ENCODE measurements at places on chromosomes 16 and 17.
A peak's percentile ranks its signal among the peaks of the same experiment; 100 is the strongest.

- DNase-seq, result no peak
Measured at GRCh38 chr17:77717941-77718668, 240.4 kb upstream of the TNRC6C start.

DNA sequence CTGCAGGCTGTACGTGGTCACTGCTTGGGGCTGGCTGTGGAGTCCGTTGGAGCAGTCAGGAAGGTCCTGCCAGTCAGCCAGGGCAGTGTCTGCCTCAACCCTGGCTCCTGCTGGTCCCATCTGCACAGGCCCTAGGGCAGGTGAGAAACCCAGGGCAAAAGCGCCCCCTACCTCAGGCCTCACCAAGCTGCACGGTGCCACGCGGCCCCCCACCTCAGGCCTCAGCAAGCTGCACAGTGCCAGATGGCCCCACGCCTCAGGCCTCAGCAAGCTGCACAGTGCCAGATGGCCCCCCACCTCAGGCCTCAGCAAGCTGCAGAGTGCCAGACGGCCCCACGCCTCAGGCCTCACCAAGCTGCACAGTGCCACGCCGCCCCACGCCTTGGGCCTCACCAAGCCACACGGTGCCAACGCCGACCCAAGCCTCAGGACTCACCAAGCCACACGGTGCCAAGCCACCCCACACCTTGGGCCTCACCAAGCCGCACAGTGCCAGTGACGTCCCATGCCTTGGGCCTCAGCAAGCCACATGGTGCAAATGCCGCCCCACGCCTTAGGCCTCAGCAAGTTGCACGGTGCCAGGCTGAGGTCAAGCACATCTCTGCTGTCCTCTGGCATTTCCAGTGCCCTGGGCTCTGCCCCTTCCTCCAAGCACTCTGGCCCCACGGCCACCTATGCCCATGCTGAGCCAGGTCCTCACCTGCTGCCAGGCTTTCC is 5.5 kb downstream of the TMEM204 start:
- no peak for DNase-seq

DNA sequence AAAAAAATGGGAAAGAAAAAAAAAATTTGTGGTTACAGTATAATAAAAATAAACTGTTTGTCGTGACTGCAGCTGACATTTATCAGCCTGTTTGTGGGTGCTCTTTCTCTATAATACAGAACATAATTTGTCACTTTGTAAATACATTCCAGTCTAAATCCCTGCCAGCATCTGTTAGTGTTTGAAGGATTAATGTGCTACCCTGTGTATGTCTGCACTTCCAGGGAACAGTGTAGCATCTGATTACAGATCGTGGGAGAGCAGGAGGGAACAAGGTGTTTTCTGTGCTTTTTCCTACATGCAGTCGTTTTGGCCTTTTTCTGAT is 265.1 kb downstream of the WWOX start:
- DNase-seq, result no peak

GRCh38 chr16:57167538-57167937 is 18.3 kb downstream of the PSME3IP1 start:
- DNase-seq, result no peak

GRCh38 chr17:1779571-1780131 is 17.8 kb downstream of the SERPINF1 start:
- peak; percentile 95 for DNase-seq

GRCh38 chr16:65122724-65123395 is 997 bp upstream of the CDH11 start:
- DNase-seq, result peak; percentile 70

DNA sequence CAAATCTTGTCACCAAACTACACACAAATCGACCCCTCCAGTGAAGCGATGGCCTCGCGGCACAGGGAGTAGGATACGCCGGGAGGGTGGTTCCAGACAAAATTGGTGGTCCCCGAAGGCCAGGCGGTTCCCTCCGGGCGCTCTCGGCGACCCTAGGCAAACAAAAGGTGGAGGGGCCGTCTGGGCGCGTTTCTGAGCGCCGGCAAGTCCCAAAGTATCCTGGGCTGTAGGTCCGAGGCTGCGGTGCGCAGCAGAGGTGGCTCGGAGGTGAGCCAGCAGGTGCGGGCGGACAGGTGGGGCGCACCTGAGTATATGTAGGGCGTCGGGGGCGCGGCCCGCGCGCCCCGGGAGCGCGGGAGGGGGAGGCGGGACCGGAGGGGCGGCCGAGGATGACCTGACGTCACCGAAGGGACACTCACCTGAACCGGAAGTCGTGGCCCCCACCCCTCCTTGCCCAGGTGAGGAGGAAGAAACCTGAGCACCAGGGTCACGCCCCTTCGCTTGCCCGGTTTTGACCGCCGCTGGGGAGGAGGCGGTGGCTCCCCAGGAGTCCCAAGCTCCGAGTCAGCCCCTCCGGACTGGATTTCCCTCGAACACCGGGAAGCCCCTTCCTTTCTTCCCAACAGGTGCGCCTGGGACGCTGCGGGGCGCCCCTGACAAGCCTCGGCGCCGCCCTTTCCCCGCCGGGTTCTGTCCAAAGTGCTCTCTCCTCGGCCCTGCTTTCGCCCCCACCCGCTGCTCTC is at the start of gene CLDN7:
Gene CLDN7, minus strand, starts transcription at position 287 of the 743 bp plus-strand sequence. CDS start 435 bp downstream, outside the sequence.
- no peak for DNase-seq

- DNase-seq, result peak; percentile 98
Measured at GRCh38 chr17:75978938-75979704, at the start of the genes ACOX1 and TEN1. TSS of gene ACOX1 (minus strand) at chr17:75979166. CDS start at chr17:75979073, 93 bp downstream. TSS of gene TEN1 (plus strand) at chr17:75979240. CDS start at chr17:75986193, 6,953 bp downstream.

GRCh38 chr17:57631871-57632270 is 113.2 kb downstream of the CCDC182 start:
- DNase-seq, result no peak

- DNase-seq, result no peak
Measured at GRCh38 chr16:28082624-28083023, 19.1 kb upstream of the GSG1L start.

- DNase-seq, result no peak
Measured at GRCh38 chr17:82468692-82469091, 10.2 kb downstream of the NARF start.

DNA sequence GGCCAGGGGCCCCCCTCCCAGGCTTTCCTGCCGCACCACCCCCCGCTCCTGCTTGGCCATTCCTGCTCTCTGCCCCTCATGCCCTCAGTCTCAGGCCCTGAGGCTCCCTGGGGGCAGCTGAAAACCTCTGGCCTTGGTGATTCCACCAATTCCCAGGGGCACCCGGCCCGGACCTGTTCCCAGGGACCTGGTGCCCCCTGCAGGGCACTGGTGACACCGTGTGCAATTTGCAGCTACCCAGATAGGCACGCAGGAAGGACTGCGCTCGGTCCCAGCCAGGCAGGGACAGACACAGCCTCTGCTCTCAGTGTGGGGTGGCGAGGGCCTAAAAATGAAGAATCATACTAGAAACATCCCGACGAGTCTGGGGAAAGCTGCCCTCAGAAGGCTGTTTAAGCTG is 13.4 kb downstream of the WFDC1 start:
- peak; percentile 45 for DNase-seq

- no peak for DNase-seq
Measured at GRCh38 chr17:29764748-29765147, 142.0 kb upstream of the CORO6 start.

DNA sequence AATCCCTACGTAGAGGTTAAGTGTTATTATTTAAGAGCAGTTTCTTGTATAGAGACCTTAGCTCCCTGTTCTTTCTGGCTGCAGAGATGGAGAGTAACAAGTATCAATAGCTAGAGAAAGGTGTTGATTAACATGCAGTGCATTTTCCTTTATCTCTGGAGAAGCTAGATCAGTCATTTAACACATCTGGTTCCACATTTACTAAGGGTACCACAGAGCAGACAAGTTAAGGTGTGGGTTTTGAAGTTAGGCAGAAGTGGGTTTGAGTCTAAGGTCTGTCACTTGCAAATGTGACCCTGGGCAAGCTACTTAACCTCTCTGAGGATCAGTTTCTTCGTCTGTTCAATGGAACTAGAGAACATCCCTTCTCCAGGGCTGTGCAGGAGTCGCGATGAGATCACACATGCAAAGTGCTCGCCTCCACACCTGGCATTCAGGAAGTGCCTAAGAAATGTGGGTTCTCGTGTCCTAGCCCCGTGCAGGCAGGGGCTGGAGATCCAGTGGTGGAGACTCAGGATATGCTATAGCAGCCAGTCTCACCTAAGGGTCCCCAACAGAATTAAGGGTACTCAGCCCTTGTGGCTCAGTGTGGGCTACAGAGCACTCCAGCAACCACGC is 224.4 kb downstream of the XYLT1 start:
- DNase-seq, result no peak

GRCh38 chr16:58577141-58577540 is 52.5 kb downstream of the CNOT1 start:
- DNase-seq, result no peak

- DNase-seq, result no peak
Measured at GRCh38 chr16:53153130-53153529, 98.3 kb downstream of the CHD9 start.

DNA sequence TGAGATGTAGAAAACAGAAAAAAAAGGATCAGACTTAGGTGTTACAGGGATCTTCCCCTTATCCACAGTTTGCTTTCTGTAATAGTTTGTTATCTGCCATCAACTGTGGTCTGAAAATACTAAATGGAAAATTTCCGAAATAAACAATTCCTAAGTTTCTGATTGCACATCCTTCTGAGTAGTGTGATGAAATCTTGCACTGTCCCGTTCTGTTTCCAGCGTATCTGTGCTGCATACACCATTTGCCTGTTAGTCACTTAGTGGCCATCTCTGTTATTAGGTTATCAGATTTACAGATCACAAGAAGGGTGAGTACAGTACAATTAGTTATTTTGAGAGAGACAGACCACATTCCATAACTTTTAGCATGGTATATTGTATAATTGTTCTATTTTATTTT is 185.6 kb upstream of the CPHXL start:
- no peak for DNase-seq

- peak; percentile 81 for DNase-seq
Measured at GRCh38 chr17:40358323-40359038, 6.1 kb downstream of the GJD3 start.

GRCh38 chr17:44911133-44912001 is 3.9 kb downstream of the GFAP start:
- DNase-seq, result peak; percentile 61

DNA sequence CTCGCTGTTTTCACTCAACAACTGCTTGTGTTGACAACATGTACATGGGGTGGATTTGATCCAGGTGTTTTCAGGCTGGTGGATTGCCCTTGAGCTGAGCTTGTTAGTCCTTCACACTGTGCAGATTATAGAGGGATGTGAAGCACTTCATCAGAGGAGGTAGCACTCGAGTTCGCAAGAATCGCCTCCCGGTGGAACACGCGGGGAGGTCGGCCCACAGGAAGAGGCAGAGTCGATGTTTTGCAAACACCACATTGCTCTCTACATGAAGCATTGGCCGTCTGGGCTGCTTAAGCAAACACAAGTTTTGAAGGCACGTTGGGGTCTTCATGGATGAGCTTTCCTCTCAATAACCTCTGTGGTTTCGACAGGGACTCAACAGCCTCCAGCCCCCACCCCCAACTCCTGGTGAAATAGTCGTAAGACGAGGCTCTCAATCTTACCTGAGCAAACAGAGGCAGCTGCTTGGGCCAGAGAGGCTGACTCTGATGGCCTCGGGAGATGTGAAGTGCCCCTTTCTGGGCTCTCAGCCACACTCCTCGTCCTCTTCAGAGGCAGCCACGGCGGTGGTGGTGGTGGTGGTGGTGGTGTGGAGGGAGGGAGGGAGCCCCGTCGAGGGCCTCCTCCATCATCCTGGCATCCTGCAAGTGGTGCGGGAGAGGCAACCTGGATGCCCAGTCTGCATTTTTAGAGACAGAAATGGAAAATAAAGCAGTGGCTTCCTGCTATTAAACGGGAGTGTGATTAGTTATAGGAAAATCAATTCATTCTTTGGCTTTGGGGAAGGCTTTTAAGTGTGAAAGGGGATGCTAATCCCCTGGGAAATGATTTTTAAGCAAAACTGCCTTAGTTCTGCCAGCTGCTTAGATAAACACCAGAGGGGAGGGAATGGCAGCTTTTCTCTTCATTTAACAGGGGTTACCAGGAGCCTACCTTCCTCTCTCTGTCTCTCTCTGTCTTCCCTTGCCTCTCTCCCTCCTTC is 552.5 kb upstream of the EEF2KMT start:
- DNase-seq, result no peak

GRCh38 chr17:57379237-57379894 is 123.0 kb downstream of the MSI2 start:
- DNase-seq, result no peak

- DNase-seq, result no peak
Measured at GRCh38 chr16:77330332-77331042, 104.3 kb downstream of the ADAMTS18 start.

GRCh38 chr17:35191001-35191695 is 3.0 kb downstream of the SLC35G3 start:
- no peak for DNase-seq

GRCh38 chr17:11488407-11488806 is 109.9 kb upstream of the DNAH9 start:
- DNase-seq, result no peak

DNA sequence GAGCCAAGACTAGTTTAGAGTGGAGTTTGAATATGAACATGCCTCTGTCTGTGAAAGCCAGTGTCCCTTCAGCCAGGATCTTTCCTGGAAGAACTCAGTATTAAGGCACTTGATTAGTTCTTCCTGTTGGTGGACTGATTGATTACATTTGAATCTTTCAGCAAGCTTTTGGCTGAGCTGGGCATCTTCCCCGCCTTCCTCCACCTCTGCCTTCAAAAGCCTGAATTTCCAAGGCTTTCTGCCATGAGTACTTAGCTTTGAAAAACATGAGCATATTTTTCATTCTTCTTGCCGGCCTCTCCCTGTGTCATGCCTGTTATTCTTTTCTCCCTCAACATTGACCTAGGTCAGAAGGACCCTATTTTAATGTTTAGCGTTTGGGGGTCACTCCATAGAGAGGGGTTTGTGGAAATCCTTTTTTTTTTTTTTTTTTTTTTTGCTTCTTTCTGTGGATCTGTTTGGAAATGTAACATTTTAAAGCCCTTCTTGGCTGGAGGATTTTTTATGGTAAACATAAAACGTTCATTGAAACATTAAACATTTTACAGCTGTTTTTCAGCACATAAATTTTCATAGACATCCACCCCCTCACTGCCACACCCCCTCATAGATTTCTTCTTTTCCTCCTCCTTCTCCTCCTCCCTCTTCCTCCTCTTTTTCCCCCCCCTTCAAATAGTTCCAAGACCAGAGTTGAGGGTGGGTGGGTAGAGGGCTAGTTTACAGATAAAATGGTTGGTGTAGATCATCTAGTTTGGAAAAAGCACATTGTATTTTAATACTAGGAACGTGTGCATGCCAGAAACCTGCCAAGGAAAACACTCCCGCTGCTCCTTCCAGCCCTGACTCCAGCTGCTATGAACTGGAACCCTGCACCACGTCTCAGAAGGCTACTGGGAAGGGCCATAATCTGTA is 645.9 kb downstream of the WWOX start:
- no peak for DNase-seq

DNA sequence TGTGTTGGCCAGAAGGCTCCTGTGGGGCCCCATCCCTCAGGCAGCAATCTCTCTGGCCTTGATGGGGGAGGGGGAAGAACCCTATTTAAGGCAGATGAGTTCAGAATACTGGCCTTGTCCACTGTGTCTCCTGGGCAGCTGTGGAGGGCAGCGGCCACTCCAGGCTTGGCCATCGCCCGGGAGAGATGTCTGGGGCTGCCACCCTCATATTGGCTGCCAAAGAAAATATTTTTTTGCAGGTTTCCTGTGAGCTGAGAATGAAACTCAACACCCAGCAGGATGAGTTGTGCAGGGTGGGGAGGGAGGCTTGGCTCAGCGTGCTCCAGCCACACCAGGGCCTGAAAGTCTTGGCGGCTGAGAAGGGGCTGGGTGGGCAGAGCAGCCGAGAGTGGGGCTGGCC is 14.4 kb upstream of the TIMP2 start:
- DNase-seq, result peak; percentile 34
